ENCODE measurements at places on chromosomes 7 and 10.

GRCh38 chr7:70408477-70408876 lies 723.5 kb upstream of the GALNT17 start:
- no peak for DNase-seq

DNA sequence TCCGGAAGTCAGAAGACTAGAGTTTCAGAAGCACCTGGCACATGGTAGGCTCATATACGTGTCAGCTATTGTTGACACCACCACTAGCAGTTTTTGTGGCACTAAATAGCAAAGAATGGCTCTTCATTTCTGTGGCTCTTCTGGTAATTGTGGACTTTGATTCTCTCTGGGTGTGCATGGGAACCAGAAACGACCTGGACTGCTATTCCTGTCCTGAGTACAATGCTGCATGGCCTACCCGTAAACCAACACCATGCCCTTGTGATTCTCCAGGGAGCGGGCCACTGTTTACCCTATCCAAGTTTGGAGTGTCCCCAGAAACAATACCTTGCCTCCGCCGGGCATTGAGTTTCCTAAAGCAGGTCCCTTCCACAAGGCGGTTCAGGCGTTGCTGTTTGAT lies 162.9 kb upstream of the AOAH start:
- no peak for DNase-seq

DNA sequence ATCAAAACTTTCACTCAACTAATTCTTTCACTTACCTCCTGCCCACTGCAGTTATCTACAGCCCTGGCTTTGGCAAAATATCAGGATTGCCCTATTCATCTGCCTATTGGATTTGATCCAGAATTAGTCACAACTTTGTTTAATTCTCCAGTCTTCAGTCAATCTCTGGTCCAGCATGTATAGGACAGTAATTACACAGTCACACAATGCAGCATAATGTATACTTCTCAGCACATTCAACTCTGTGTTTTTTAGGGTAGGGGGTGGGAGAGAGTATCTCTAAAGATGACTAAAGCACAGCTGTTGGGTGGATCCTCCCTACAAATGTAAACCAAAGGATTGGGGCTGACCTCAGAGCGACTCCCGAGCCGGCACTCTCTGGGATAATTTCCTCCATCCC lies 17.7 kb upstream of the NRP1 start:
- no peak for DNase-seq

- no peak for DNase-seq
These were observed 250.6 kb upstream of the PPP2R2D start for GRCh38 chr10:131650169-131650705.

Measured in CD4-positive, alpha-beta memory T cell (primary cell).